ENCODE measurements at places on chromosomes 7 and 10.
A peak's percentile ranks its signal among the peaks of the same experiment; 100 is the strongest.

DNA sequence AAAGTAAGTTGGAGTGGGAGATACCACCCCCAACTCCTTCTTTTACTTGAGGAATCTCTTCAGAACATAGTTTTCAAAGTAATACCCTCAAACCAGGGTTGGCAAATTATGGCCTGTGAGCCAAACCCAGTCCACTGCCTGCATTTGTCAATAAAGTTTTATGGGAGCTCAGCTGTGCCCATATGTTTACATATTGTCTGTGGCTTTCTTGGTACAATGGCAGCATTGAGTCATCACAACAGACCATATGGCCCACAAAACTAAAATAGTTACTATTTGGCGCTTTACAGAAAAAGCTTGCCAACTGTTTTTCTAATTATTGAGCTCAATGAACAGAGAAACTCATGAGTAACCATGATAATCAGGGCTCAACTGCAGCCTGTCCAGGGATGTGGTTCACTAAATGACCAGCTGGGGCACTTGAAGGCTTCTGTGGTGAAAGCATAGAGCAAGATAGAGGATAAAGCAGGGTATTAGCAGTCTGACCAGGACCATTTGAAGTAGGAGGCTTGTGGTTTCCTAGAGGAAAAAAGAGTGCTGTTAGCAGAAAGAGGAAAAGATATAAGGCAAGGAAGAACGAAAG is 196.0 kb upstream of the GRB10 start:
- DNase-seq, result no peak

DNA sequence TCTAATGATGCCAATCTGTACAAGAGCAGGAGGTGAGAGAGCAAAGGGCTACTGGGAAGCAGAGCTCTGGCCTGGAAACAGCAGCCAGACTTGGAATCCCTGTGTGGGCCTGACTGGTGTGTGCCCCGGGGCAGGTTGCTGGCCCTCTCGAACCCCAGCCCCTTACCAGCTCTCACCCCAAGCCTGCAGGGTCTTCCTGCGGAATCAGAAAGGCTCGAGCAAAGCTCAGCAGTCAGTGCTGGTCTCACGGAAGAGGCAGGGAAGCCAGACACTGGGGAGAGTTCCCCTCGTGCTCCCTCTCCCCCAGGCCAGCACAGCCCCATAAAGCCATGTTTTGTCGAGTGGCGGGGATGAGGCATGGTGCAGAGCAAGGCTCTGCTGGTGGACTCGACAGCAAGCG is 50.1 kb downstream of the POLR3A start:
- no peak for DNase-seq

DNA sequence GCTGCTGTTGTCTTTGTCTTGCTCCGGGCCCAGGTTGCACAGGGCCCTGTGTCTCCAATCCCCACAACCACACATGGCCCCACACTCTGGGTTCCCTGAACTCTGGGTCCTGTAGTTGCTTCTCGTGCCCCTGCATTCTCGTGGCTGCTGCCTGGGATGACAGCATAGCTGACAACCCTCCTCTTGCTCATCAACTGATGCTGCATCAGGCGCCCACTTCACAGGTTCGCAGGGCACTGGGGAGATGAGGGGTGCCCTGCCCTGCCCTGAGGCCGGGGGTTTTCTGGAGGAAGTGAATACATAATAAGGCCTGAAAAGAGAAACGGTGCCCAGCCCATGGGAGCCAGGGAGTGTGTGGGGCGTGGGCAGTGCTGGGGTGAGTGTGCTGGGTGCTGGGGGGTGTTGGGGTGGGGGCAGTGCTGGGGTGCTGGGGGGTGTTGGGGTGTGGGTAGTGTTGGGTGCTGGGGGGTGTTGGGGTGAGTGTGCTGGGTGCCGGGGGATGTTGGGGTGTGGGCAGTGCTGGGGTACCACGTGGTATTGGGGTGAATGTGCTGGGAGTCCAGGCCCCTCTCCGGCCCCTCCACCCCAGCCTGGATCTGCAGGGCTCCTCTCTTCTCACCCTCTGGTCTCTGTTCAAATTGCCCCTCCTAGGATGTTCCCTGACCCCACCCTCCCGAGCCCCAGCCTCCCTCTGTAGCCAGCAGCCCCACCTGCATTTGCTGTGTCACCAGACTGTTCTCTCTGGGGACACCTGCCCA is 2.0 kb upstream of the MTG1 start:
- no peak for DNase-seq

GRCh38 chr10:525565-526315 is 163.7 kb downstream of the DIP2C start:
- no peak for DNase-seq

DNA sequence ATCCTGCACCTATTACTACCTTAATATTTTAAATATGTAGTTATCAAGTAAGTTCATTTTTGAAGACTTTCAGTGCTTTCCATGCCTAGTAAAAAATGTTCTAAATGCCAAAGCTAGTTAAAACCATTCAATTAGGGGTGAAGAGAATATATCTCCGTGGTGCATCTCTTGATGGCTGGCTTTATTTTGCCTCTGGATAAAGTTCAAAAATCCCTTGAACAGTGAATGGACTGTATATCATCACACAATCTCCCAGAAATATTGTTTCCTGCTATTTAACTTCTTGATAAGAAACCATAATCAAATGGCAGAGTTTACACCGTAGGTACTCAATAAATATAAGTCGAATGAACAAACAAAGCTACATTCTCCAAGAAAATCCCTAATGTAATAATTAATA is 1113.0 kb upstream of the C7orf33 start:
- no peak for DNase-seq

DNA sequence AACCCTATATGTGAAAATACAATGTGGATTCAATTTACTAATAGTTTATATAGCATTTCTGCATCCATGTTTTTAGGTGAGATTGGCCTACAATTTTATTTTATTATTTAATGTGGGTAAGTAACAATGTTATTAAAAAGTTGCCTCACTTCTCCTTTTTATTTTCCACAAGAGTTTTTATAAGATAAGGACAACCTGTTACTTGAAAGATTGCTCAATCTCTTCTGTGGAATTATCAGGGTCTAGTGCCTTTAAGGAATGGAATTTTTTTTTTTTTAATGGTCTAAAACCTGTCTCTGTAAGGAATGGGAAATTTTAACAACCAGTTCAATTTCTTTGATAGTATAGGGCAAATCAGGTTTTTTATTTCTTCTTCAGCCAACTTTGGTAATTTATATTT is 53.9 kb upstream of the RAB18 start:
- DNase-seq, result no peak

DNA sequence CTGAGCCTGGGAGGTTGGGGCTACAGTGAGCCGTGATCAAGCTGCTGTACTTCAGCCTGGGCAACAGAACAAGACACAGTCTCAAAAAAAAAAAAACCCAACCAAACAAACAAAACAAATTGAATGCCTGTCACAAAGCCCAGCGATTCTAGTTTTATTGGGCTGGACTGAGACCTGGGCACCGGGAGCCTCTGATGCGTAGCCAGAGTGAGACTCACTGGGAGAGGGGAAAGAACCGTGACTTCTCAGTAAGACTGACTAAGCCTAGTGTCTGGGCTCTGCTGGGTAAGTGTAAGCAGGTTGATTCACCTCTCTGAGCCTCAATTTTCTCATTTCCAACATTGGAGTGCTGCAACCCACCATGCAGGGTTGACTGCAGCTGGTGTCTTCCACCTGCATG is 10.1 kb upstream of the LEP start:
- no peak for DNase-seq

- DNase-seq, result no peak
These were observed 193.8 kb upstream of the DPP6 start for GRCh38 chr7:153858355-153858754.

- DNase-seq, result no peak
These were observed 12.7 kb downstream of the TAS2R38 start for GRCh38 chr7:141960687-141961422.

GRCh38 chr10:80195046-80195574 is 10.2 kb downstream of the ANXA11 start:
- DNase-seq, result no peak

GRCh38 chr10:102230861-102231356 is 4.8 kb downstream of the ELOVL3 start:
- DNase-seq, result no peak

DNA sequence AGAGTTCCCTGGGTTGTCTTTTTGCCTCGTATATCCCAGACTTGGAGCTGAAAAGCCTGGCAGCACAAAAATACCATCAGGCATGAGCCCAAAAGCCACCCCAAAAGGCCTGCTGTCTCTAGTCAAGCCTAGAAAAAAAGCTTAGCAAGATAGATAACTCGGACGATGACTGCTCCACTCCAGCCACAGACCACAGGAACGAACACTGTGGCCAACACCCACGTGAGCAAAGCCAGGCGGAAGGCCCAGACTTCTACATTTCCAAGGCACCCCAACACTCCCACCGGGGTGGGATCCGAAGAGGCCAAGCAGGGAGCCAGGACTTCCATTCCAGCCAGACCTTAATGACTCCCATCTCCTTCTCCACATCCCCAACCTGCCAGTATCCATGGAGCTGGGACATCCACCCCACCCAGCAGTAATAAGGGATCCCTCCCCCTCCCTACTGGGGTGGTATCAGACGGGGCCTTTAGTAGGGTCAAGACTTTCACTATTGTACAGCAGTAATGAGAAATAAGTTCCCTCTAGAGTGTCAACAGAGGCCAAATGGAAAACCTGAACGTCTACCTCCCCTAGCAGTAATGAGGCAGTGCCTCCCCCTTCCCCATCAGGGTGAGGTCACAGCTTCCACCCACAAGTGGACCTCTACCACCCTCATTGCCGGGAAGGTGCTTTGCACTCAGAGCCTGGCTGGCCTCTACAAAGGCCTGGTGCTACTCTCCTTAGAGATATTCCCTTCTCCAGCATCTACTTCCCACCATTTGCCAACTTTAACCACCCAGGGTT is 23.0 kb downstream of the PRLHR start:
- DNase-seq, result no peak

DNA sequence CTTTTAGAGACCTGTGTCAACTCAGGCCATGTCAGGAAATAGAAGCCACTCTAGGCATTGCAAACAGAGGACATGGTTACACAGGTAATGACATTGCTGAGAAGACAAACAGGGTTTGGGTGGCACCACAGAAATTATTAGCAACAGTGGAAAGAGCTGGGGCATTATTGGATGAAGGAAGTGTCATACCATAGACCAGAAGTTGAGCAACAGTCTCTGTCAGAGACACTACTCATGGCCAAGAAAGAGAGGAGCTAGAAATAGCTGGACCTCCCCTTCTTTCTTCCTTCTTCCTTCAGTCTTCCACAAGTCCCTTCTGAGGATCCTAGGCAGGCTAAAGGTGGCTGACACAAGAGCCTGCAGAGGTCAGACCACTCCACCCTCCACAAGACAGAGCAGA is 4.2 kb upstream of the LIPA start:
- no peak for DNase-seq

GRCh38 chr7:98995111-98995510 is 116.8 kb downstream of the TRRAP start:
- DNase-seq, result no peak

GRCh38 chr7:2720024-2720423 is 32.0 kb downstream of the AMZ1 start:
- DNase-seq, result no peak

DNA sequence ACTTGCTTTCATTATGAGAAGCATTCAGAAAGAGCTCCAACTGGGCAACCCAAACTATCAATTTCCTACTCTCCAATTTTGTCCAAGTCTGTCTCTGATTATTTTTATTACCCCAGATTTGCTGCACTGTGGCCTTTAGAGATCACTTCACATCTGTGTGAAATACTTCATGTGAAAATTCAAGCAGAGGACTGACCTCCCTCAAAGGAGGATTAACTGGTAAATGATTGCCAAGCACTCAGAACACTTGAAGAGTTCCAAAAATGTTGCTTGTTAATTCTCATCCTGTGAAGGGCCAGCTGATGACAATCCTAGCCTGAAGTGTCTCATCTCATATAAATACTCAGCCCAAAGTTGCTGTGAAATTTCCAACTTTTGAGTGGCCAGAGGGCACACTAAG is 182.8 kb upstream of the DGKB start:
- DNase-seq, result peak; percentile 63

DNA sequence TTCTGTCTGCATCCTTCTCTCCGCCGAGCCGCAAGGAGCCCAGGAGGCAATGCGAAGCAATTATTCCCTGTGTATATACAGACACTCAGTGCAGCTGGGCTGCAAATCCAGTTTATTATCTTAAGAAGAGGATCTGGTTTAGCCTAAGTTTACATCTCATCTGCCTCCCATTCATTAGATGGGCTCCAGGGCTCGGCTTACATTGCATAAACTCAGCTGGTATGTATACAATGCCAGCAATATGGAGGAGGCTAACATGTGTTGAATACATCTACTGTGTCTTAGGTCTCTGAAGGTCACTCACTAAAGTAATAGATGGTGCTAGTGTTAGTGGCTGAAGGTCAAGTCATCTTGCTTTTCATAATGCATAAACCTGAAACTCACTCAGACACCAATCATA is 996.8 kb downstream of the KCNMA1 start:
- DNase-seq, result no peak

- DNase-seq, result no peak
These were observed 357.6 kb downstream of the DPP6 start for GRCh38 chr7:154409703-154410311.

GRCh38 chr7:101718363-101719122 is 89.4 kb upstream of the MYL10 start:
- no peak for DNase-seq

GRCh38 chr10:103466734-103467133 is 8.0 kb upstream of the CALHM1 start:
- no peak for DNase-seq

GRCh38 chr7:54860003-54860775 is 101.2 kb upstream of the SEC61G start:
- no peak for DNase-seq

- DNase-seq, result no peak
These were observed 10.0 kb upstream of the STAMBPL1 start for GRCh38 chr10:88870089-88870488.

DNA sequence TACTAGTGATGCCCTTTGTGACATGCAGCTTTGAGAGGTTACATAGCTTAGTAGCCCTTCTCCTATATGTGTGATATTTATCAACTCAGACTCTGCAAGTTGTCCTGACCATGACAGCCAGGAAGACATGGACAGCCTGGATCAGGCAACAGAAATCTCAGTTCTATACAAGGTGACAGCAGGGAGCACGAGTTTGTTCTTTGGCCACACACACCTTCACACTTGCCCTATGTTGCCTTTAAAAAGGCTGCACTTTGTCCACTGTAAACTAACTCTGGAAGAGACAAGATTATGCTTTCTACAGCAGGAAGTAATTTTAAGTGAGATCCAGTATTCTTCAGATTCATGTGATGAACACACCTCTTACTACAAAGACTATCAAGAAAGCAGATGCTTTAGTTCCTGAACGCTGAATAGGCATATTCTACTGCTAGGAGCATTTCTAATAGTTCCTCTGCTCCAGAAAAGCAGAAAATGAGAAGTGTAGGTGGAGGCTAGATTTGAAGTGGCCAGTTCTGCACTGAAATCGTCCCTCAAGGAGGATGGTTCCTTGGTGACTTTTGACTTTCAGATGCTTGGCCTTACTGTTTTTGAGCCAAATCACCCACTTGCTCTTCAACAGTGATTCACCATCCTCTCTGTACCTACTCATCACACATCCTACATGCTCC is 239.2 kb downstream of the COBL start:
- no peak for DNase-seq

GRCh38 chr10:35351021-35351420 is 14.7 kb downstream of the CCNY start:
- DNase-seq, result no peak

All from GM04504 (cell line).